B cell (primary cell): ENCODE measurements at places on chromosomes 5 and 9.
A peak's percentile ranks its signal among the peaks of the same experiment; 100 is the strongest.

- no peak overlapping the region for H3K4me3 ChIP-seq
- H3K27me3 ChIP-seq: no peaks in the 10 kb centered on the region
- no peaks in the 10 kb centered on the region for H3K4me1 ChIP-seq
- H3K36me3 ChIP-seq: no peaks in the 10 kb centered on the region
- no peak overlapping the region for H3K27ac ChIP-seq
- DNase-seq: no peak
Measured at GRCh38 chr5:22918511-22918910, 65.4 kb upstream of the CDH12 start.

- no peak for DNase-seq
- H3K4me1 ChIP-seq: no peaks in the 10 kb centered on the region
- no peak overlapping the region for H3K4me3 ChIP-seq
- H3K36me3 ChIP-seq: no peaks in the 10 kb centered on the region
- H3K27ac ChIP-seq: no peak overlapping the region
- peaks cover 4% of the 10 kb centered on the region for H3K27me3 ChIP-seq
Measured at GRCh38 chr5:151620461-151620840, 29.3 kb upstream of the FAT2 start.

GRCh38 chr5:149358294-149358651, 427 bp downstream of the PCYOX1L start:
- peaks cover 3% of the 10 kb centered on the region for H3K36me3 ChIP-seq
- peak; percentile 53 for DNase-seq
- no peaks in the 10 kb centered on the region for H3K27me3 ChIP-seq
- H3K27ac ChIP-seq: peak overlapping the region; percentile 69
- H3K4me1 ChIP-seq: peaks cover 12% of the 10 kb centered on the region
- H3K4me3 ChIP-seq: peak overlapping the region; percentile 78

GRCh38 chr9:3660936-3661335, 135.1 kb upstream of the RFX3 start:
- no peak overlapping the region for H3K27ac ChIP-seq
- DNase-seq: no peak
- H3K4me3 ChIP-seq: no peak overlapping the region
- H3K27me3 ChIP-seq: no peaks in the 10 kb centered on the region
- H3K4me1 ChIP-seq: no peaks in the 10 kb centered on the region

GRCh38 chr5:123987956-123988355, 476.0 kb downstream of the CSNK1G3 start:
- no peaks in the 10 kb centered on the region for H3K4me1 ChIP-seq
- no peaks in the 10 kb centered on the region for H3K27me3 ChIP-seq
- H3K4me3 ChIP-seq: no peak overlapping the region
- no peak for DNase-seq
- no peaks in the 10 kb centered on the region for H3K36me3 ChIP-seq

DNA sequence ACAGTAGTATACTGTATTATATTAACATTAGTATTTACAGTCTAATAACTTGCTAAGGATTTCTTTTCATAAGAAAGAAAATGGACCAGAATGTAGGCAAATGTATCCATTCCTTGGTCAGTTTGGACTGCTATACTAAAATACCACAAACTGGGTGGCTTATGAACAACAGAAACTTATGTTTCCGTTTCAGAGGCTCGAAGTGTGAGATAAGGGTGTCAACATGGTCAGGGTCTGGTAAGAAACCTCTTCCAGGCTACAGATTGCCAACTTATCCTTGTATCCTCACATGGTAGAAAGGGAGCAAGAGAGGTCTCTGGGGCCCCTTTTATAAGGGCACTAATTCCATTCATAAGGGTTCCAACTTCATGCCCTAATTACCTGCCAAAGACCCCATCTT, 9.2 kb upstream of the ESM1 start:
- no peaks in the 10 kb centered on the region for H3K36me3 ChIP-seq
- no peaks in the 10 kb centered on the region for H3K4me1 ChIP-seq
- DNase-seq: no peak
- no peak overlapping the region for H3K4me3 ChIP-seq
- H3K27ac ChIP-seq: no peak overlapping the region
- H3K27me3 ChIP-seq: no peaks in the 10 kb centered on the region

DNA sequence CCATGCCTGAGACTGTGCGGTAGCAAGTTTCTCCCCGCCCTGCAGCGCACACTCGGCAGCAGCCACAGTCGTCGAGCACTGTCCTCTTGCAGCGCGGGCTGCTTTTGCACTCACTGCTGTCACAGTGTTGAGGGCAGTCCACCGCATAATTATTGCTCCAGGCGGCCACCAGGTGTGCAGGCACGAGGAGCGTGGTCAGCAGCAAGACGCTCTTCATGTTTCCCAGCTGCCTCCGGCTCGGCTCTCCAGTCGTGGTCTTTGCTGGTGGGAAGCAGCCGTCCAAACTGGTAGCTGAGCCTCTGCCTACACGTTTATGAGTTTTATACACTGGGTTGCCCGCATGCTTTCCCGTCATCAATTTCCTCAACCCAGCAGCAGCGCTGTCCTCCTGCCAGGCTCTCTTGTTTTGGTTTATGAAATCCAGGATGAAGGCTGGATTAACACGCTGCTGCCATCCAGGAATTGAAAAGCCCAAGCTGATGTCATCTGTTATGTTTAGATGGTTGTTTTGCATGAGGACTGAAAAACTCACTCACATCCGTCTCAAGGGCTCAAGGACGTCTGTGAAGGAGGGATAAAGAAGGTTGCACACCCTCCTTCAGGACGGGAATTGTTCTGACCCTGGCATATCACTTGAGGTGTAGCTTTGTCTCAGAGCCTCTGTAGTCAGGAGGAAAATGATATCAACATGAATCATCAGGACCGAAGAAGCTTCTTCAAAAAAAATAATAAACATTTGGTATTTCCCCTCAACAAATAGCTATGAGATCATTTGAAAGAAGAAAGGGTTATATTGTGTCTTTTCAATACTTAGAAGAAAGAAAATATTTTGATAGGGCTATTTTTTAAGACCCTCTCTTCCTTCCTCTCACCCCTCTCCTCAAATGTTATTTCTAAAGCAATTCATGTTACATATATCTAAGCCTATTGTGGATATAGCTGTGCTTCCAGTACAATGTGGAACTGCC, at the start of gene ESM1:
Gene ESM1 (minus strand): TSS at position 293 of the 968 bp plus-strand sequence. CDS start 76 bp downstream, at position 217.
- H3K27ac ChIP-seq: no peak within 1 kb of the TSS
- H3K4me3 ChIP-seq: no peak within 1 kb of the TSS
- no peaks in the 10 kb centered on the region for H3K27me3 ChIP-seq
- no peaks in the 10 kb centered on the region for H3K4me1 ChIP-seq
- DNase-seq: no peak
- H3K36me3 ChIP-seq: no peaks in the 10 kb centered on the region

DNA sequence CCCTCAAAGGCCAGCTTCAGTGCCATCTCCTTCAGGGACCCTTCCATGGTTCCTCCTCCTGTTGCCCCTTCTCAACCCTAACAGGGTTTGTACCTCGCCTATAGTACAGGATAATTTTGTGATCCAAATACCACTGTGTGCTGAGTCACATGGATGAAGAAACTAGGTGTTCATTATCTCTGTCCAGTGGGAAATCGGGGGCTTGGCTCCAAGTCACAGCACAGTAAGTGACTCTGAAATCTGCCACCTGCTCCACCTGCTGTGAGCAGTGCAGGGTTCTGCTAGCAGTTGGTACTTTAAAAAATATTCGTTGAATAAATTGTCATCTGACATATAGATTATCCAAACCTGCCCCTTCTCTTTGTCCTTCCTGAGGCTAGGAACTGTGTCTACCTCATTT, 123.2 kb upstream of the OTULINL start:
- no peak overlapping the region for H3K4me3 ChIP-seq
- H3K36me3 ChIP-seq: peaks cover 48% of the 10 kb centered on the region
- H3K27me3 ChIP-seq: no peaks in the 10 kb centered on the region
- no peak overlapping the region for H3K27ac ChIP-seq

- H3K36me3 ChIP-seq: no peaks in the 10 kb centered on the region
- DNase-seq: peak; percentile 53
- H3K27me3 ChIP-seq: no peaks in the 10 kb centered on the region
- H3K27ac ChIP-seq: no peak overlapping the region
- H3K4me1 ChIP-seq: no peaks in the 10 kb centered on the region
Measured at GRCh38 chr5:126656401-126657007, 55.8 kb downstream of the PHAX start.

DNA sequence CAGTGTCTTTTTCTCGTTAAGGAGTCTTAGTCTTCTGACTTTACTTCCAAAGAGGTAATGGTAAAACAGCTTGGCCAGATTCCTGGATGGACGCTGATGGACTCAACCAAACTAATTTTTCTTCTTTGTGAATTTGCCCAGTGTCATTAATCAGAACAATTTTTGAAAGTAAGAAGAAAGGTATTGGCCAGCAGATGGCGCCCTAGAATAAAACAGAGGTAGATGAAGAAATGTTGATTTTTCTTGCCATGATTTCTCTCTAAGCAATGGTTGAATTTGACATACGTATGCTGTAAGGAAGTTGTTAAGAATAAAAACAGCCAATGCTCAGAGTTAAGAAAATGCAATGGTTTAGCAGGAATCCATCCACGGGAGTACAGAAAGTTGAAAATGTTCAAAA, 500.0 kb downstream of the DIRAS2 start:
- DNase-seq: peak; percentile 80
- no peak overlapping the region for H3K4me3 ChIP-seq
- H3K27ac ChIP-seq: no peak overlapping the region
- H3K36me3 ChIP-seq: no peaks in the 10 kb centered on the region
- H3K4me1 ChIP-seq: no peaks in the 10 kb centered on the region
